Myocyte (in vitro differentiated cells): ENCODE measurements at places on chromosomes 11 and 22. TPM values are rescaled to one million over a fixed set of nuclear protein-coding genes. Genes with fewer than 3 reads are reported as not detected.

Gene GAS2
- total RNA-seq: 0.83 and 2.1 TPM in 2 replicates

Gene CD44
- 62.9 and 95.4 TPM in 2 replicates for total RNA-seq

Gene KRTAP5-2
- total RNA-seq: not detected in 2 replicates

DNA sequence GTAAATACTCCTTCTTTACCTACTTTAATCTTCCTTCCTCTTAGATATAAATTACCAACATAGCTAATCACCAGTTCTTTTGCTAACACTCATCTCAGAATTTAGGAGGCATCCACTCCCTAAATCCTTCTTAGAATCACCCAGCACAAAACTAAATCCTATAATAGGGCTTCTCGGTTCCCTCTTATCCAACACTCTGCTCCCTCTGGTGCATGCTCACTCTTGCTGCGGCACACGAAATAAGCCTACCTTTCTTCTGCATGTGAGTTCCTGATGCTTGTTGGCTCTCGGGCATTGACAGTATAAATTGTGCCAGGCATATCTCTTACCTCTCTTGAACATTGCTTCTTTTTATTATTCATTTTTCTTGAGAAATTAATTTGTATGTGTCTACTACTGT is 61.0 kb downstream of the OR5AK2 start:
- no peak for DNase-seq

DNA sequence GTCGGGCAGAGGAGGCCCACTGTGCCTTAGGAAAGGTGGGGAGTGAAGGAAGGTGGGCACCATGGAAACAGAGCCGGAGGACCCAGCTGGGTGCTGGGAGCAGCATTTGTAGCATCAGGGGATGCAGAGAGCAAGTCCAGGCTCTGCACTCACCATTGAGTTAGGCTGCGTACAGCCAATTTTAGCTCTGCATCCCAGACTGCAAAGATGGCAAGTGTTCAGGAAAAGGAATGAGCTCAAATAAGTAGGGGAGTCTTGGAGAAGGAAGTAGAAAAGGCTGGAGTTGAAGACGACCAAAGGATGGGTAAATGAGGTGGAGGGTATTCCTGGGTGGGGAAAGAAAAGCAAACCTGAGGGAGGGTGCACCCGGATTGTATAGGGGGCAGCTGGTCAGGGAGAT is 31.6 kb upstream of the ETS1 start:
- no peak for DNase-seq

- no peak for DNase-seq
These were observed 917 bp downstream of the RPS6KA4 start for GRCh38 chr11:64359712-64360445.

- no peak for DNase-seq
These were observed 55.1 kb upstream of the CD82 start for GRCh38 chr11:44510372-44510771.

- DNase-seq: no peak
These were observed 649 bp downstream of the PRRG4 start for GRCh38 chr11:32830413-32830738.

DNA sequence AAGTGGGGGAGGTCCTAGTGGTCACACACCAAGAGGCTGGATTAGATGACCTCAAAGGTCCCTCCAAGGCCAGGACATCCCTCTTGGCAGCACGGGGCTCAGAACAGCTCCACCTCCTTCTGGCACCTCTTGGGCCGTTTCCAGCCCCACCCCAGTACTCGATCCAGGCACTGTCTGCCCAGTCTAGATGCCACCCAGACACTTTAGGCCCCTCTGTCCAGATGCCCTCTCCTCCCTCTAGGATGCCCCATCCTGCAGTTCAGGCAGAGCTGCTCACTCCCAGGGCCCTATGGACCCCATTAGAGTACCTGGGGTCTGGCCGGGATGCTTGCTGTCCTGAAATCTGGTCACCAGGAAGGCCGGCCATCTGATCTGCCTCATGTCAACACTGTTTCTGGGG is 34.7 kb upstream of the PRR5 start:
- DNase-seq: no peak
